ENCODE measurements at places on chromosomes 7 and 10.

- no peak for DNase-seq
These were observed 110.3 kb downstream of the SLIT1 start for GRCh38 chr10:97075421-97075820.

GRCh38 chr10:118734475-118734874, 20.3 kb downstream of the CACUL1 start:
- DNase-seq = no peak

DNA sequence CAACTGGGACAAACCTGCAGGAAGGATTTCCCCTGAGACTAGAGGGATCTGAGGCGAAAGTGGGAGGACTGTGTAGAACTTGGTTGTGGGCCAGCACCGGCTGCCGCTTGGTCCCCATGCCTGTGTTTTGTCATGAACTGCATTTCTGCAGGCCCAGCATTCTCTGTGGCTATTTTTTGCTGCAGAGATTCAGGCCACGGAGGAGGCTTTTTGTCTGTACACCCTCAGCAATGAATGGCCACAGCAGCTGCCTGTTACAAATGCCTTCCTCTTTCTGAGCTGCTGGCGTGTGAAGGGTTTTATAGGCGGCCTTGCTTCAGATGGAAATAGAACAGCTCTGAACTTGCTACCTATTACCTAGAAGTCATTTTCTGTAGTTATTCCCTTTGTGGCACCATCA, 164.4 kb downstream of the SH2D4B start:
- no peak for DNase-seq

GRCh38 chr10:51699145-51699474, 285 bp downstream of the CSTF2T start:
- no peak for DNase-seq

DNA sequence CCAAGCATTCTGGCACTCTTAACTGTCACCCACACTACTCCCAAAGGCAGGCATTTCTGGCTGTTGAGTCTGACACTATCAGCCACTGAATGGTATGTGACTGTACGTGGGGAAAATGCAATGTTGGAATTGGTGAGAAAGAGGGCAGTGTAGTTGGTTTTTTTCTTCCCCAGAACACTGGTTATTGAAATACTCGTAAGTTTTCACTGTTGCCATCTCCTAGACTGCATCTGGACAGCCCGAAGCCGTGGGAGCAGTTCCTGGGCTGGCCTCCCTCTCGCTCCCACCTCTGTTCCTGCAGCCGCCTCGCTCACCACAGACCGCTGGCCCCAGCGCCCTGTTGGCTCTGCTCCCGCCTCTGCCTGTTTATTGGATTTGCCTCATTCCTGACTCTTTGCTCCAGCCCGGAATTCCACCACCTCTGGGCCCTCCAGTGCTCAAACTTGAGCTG, 5.7 kb downstream of the PLCE1 start:
- peak; percentile 64 for DNase-seq
